ENCODE measurements at places on chromosomes 3 and 15.

GRCh38 chr3:30324587-30324986, 281.8 kb upstream of the TGFBR2 start:
- DNase-seq: no peak

DNA sequence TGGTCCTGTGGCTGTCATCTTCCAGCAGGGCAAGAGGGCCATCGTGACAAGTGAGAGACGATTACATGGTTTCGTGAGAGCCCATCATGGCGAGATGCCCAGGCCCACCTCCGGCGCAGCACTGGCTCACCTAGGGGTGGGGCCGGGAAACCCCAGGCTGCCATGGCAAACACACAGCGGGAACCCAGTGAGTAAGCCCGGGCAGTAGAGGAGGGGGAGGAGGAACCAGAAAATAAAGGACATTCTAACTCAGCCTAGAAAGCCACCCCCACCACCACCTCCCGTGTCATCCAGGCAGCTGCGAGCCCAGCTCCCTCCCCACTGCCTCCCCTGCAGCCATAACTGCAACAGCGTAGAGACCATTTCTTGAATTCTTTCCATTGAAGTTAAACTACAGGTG, 52.3 kb downstream of the PCSK6 start:
- no peak for DNase-seq

- DNase-seq: no peak
Measured at GRCh38 chr3:89108291-89108550, 800 bp downstream of the EPHA3 start.

- DNase-seq: no peak
Measured at GRCh38 chr3:177541541-177541940, 344.3 kb upstream of the TBL1XR1 start.

- DNase-seq: no peak
Measured at GRCh38 chr15:62739082-62739481, 303.5 kb upstream of the TPM1 start.

DNA sequence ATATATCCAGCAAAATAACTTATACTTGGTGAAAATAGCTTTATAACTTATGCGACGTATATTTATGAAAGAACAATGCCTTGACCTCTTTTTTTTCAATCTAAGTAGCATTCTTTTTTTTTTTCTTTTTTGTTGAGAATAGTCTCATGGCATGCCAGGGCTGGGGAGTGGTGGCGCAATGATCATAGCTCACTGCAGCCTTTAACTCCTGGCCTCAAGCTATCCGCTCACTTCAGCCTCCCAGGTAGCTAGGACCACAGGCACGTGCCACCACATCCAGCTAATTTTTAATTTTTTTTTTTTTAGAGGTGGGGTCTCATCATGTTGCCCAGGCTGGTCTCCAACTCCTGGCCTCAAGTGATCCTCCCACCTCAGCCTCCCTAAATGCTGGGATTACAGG, 43.5 kb downstream of the RAB8B start:
- no peak for DNase-seq

GRCh38 chr15:89405494-89405893, 70.9 kb upstream of the POLG start:
- no peak for DNase-seq

DNA sequence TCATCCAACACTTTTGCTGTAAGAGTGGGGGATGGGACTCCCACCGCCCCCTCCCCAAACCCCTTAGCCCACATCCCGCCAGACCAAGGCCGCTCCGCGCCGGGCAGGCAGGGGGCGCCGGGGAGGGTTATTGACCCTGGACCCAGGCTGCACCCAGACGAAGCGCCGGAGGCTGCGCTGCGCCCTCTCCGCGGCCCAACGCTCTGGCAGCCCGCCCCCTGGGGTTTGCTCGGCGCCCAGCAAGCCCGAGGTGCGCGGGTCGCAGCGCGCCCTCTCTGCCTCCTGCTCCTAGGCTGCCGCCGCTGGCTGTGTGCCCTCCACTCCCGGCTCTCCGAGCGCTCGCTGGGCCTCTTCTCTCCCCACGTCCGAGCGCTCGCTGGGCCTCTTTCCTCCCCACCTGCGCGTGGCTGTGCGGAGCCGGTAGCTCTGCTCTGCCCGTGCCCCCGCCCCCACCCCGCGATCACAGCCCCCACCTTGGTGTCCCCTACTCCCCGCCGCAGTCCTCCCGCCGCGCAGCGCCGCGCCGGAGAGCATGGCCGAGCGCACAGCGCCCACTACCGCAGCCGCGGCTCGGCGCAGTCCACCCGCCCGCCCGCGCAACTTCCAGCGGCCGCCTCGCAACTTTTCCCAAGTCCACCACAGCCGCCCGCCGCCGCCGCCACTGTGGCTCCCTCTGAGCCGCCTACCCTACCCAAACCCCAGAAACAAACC, 1.2 kb downstream of the MECOM start:
- no peak for DNase-seq

- no peak for DNase-seq
Measured at GRCh38 chr3:196988241-196989029, 19.8 kb upstream of the PIGZ start.

GRCh38 chr3:151085889-151086483, 522 bp downstream of the MED12L start:
- no peak for DNase-seq

DNA sequence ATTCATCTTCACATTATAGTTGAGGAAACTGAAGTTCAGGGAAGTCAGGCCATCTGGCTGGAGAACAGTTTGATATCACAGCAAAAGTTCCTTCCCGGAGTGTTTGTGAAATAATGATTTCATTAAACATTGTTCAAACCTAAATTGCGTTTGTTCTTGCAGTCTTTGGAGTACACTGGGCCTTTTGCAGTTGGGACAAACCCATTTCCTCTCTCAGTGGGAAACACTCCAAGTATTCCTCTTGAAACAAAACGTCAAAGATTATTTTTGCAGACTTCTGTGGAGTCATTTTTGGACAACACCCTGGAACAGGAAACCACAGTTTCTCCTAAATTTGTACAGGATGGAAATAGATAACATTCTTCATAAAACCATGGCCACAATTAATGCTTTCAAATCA, 287.5 kb downstream of the PTPRG start:
- DNase-seq: no peak

DNA sequence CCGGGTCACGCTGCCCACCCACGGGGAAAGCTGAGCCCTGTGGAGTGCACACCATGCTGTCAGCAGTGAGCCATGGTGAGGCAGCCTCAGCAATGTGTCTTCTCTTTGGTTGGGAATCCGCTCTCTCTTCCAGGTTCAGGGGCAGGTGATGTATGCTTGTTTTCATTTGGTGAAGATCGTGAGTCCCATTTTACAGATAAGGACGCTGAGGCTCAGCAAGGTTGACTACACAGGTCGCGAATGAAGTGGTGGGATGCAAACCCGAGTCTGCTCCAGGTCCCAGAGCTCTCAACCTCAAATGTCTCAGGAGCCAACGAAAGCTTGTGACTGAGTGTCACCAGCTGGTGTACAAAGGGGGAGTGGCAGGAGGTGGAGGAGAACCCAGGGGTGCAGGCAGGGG, 74.3 kb downstream of the RPN1 start:
- no peak for DNase-seq

- DNase-seq: no peak
Measured at GRCh38 chr3:30685267-30685667, 78.9 kb downstream of the TGFBR2 start.

DNA sequence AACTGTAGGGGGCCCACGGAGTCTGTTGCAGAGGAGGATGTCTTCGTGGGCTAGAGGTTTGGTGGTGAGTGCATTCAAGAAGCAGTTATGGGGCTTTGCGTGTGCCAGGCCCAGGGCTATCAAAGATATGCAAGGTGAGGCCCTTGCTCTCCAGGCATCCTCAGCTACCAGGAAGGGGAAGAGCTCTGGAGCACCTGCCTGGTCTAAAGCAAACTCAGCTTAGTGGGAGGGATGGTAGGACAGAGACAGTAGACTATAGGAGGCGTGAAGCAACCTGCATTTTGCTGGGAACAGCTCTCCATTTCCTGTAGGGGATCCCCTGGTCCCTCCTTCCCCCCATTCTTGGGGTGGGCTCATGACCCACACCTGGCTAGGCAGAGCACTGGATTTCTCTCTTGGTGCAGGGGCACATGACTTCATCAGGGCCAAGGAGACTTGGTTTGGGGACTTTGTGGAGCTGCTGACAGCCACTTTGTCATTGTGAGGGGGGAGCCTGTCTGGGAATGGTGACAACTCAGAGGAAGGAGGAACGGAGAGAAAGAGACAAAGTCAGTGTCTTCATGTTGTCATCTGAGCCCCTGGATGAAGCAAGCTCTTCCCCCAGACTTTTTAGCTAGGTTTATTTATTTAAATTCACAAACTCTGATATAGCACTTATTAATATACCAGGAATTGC, 8.6 kb upstream of the EEFSEC start:
- DNase-seq: no peak

GRCh38 chr15:99732124-99732750, 1.0 kb downstream of the LYSMD4 start:
- DNase-seq: no peak

- no peak for DNase-seq
Measured at GRCh38 chr15:39340903-39341645, 239.8 kb upstream of the THBS1 start.

- DNase-seq: no peak
Measured at GRCh38 chr3:38054499-38055001, 15.5 kb downstream of the DLEC1 start.

GRCh38 chr3:112633191-112633590, 7.8 kb downstream of the CCDC80 start:
- no peak for DNase-seq

DNA sequence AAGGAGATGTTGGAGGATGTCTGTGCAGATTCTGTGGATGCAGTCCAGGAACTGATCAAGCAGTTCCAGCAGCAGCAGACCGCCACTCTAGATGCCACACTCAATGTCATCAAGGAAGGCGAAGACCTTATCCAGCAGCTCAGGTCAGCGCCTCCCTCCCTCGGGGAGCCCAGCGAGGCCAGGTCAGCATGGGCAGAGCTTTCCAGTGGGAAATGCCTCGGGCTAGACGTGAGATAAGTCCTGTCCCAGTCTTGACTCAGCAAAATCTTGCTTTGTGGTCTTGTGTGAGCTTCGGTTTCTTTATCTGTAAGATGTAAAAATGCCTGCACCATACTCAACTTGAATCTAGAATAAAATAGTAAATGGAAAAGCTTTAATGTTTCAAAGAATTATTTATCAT, 335.1 kb upstream of the UMPS start:
- DNase-seq: no peak

DNA sequence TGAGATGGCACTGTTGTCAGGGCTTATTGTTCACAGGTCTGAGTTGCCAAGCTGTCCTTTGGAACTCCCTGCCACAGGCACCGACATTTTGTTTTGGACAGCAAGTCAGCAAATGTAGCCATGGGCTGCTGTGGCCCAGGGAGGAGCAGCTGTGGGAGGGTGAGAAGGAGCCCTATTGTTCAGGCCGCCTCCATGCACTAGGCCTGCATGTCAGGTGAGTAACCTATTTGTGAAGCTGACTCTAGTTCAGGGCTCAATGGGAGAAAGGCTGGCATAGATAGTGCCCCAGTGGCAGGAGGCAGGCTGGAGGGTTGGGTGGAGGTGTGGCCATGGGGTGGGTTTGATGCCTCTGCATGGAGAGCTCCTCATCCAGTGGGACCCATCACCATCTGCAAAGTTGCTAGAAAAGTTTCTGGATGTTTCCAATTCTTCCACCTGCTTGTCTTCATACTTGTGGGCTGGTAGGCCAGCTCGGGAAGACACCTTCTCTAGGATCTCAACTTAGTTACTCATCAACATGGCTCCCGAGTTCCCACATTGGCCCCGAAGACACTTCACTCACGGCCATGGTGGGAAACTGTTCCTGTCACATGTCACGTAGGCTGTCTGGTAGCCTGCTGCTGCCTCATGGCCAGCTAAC, 19.5 kb downstream of the AMOTL2 start:
- DNase-seq: no peak

DNA sequence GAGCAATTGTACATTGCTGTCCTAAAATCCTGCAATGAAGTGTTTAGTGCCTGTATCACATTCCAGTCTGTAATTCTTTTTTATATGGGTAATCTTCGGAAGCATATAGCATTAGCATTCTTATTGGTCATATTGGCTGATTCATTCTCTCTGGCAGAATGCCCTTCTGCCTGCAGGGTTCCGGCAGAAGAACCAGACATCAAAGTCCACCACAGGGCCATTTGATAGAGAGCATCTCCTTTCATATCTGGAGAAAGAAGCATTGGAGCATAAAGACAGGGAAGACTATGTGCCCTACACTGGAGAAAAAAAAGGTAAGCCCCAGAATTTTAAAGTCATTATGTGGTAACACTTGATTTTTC, 39.6 kb downstream of the TMOD3 start:
- DNase-seq: no peak

DNA sequence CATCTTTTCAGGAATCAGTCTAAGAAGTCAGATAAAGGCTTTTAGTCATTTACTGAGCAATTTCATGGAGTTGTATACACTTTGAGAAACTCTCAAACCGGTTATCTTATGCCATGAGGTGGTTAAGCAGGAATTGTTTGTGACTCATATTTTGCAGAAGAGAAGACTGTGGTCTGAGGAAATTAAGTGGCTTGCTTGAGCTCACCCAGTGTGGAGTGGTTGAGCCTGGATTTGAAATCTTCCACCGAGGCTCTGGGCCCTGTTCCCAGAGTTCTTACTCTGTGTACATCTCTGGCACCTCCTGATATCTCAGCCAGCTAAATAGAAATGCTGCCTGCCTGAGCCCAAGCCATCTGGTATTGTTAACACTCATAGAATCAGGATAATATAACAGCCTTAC, 37.8 kb upstream of the BCL6 start:
- no peak for DNase-seq

GRCh38 chr15:80141916-80142598, 10.7 kb upstream of the FAH start:
- no peak for DNase-seq

GRCh38 chr3:193732391-193732790, 139.4 kb downstream of the OPA1 start:
- no peak for DNase-seq

DNA sequence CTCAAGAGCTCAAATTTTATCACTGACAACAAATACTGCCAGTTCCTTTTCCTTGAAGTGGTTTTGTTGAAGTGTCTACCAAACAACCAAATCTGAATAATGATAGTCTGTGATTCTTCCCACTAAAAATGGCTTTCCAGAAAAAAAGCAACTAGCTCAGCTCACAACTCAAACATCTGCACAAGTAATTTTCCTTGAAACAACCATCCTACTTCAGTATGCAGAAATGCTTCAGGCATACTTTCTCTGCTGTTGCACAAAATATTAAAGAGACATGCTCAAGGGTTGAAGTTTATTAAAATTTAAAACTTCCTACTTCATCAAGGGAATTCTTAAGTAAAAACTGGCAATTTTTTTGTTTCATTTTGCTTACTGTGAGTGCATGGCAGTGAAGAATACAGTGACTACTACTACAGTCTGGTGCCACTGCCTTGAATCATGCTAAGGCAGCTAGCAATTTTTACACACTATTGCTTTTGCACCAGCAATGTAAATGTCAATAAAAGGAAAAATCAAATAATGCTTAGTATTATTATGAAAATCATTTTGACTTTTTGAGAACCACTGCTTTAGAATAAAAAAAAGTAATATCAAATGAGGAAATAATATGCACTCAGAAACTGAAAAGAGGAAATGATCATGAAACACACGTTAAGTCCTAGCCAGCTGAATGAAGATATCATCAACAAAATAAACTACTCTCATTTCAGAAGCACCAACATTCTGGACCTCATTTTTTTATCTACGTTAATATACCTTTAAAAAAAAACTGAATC, 33.6 kb downstream of the VPS13C start:
- no peak for DNase-seq

All from stimulated activated CD4-positive, alpha-beta T cell treated with anti-CD3 and anti-CD28 coated beads, Interleukin-1b, Interleukin-23, amount 100 ng/mL, for 4 hours (primary cell).